Stimulated activated CD4-positive, alpha-beta T cell treated with anti-CD3 and anti-CD28 coated beads, Interleukin-1b, Interleukin-23, amount 100 ng/mL, for 1 hour (primary cell): ENCODE measurements at places on chromosomes 1 and 21.

DNA sequence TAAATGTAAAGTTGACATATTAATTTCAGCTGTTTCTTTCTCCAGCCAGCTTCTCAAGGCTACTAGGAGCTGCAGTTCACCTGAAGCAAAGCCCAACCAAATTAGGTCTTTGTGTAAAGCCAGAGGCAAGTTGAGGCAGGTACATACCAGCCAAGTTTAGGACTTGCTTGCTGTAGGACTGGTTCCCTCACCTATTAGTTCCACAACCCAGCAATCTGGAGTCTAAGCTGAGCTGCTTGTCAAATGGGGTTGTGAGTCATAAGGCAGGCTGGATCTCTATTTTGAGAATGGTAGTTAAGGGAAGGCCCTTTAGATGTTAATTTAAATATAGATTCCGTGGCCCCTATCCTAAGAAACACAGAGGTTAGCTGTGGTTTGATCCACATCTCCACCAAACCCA lies 7.6 kb upstream of the FLG2 start:
- DNase-seq = no peak

GRCh38 chr1:186102107-186102506 lies 272.9 kb downstream of the TPR start:
- no peak for DNase-seq

DNA sequence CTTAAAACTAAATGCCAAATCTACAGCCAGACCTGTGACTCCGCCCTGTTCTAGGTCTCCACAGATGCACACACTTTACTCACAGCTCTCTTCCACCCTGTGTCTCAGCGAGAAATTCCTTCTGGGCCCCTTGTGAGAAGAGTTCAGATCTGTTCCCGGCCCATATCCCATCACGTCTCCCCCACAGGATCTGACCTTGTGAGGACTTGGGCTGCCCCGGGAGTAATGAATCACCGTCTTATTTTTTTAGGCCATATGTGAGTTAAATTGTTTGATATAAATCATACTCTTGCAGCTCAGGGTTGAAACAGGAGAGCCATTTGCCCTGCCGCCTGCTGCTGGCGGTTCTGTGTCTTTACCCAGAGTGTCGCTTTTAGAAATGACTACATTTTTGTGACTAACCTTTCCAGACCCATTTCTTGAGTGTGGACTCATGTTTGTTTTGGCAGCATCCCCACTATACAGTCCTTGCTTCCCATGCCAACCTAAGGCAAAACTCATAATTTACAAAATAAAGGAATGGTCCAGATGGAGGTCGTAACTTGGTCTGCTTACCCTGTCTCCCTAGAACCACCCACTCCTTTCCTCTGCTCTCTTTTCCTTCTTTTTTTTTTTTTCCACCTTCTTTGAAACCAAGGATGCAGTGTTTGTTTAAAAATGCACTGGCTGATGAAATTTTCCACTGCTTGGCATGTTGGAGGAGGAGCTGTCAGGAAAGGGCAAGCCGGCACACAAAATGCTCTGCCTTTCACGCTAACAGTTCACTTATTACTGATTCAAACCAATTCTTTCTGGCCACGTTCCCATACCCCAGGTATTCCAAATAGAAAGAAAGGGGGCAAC lies 98.0 kb upstream of the C1orf105 start:
- no peak for DNase-seq

- DNase-seq = no peak
Measured at GRCh38 chr1:55217226-55217986, 2.2 kb upstream of the USP24 start.

DNA sequence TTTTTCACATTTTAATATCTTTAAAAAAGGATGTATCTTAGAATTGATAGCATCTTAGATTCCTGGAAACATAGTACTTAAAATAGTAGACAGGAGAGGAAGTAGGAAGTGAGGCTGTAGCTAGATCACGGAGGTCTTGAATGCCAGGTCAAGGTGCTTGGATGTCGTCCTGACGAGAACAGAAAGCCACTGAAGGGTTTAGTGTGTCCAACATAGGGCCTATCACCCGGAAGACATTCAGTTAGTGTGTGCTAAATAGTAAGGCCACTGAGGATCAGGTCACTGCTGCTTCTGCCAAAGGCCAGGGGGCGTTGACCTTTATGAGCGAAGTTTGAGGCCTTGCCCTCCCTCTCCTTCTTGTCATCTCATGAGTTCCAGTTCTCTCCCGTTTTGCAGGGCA lies 35.7 kb downstream of the RAB3B start:
- no peak for DNase-seq

DNA sequence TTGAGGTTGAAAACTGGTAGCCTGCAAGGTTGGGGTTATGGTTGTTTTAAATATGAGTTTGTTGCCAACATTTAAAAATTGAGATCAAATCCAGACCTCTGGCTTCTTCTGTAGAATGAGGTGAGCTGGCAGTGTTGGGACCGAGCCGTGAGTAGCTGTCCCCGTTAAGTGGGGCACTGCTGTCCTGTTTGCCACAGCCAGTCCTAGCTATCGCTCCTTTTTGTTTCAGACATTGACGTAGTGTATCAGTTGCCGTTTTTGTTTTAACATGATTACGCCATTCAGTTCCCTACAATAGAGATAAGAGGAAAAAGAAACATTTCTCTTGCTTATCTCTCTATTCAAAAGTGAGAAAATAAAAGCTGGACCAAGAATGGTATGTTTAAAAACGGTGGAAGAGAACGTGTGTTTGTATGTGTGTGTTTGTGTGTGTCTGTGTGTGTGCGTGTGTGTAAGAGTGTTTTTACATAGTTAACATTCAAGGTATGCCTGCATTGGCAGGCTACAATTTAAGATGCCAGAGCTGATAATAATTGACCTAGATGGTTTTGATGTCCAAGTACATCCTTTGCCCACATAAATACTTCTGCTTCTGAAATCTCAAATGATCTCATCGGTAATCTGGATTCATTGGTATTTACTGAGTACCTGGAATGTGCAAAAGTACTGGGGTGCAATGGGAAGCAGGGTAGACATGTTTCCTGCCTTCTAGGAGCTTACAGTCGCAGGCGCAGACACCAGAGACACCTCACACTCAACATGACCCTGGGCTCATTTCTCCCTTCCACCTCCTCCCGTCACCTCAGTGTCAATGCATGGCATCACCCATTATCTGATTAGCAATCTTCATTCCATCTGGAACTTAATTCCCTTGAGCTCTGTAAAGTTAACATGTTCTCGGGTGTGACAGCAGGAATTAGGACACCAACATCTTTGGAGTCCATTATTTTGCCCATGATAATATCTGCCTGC lies 65.8 kb downstream of the HUNK start:
- DNase-seq = no peak

- DNase-seq = no peak
Measured at GRCh38 chr1:187787736-187788135, 959.0 kb downstream of the PLA2G4A start.

DNA sequence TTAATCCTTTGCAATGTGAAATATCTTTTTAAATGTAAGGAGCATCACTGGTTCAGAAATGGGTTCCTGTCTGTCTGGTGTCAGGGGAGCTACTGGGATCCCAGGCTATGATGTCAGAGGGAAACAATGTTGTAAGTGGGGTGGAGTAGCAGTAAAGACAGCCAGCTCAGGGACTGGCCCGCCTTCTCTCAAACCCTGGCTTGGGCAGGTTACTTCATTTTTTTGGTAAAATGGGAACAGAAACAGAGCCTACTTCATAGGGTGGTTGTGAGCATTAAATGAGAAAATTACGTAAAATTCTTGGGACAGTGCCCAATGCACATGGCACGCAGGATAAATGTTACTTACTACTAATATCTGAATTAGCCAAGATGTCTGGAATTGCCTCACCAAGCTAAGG lies 30.7 kb upstream of the IL20 start:
- no peak for DNase-seq

DNA sequence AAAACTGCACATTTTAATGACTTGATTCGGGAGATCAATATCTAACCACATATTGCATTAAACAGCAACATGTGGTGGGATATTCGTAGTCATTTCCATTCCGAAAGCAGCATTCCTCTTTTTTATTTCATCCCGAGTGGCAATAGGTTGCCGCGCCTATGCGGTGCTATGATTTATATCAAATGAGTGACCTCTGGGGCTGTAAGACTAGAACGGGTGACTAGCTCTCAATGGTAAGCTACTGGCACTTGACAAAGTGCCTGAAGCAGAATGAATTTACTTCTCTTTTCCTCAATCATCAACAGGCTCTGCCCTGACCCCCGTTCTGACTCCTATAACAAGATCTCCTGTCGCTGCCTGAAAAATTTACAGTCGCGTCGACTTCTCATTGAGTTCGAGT lies 162.3 kb downstream of the ZNF281 start:
- DNase-seq = no peak

DNA sequence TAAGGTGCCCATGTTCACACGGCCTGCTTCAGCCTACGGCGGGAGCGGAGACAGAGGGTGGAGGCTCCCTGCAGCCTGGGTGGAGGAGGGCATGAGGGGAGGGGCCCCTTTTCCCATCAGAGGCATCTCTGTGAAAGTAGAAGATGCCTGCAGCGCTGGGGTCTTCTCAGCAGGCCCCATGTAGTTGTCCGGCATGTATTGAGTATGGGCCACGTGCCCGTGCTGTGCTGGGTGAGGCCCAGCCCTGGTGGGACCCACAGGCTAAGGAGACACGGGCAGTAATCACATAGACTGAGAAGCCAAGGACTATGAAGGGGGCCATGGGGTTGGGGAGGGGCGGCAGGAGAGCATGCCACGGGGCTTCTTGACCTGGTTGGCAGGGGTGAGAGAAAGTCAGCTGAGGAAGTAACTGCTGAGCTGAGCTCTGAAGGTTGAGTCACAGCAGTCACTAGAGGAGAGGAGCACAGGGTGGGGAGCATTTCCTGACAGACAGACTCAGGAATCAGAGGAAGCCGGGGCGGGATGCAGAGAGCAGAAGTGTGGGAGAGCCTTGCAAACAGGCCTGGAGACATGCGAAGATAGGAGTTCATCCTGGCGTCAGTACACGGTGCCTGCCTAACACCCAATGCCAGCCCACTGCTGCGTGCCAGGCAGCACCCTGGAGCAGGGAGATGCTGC lies 21.6 kb downstream of the PSEN2 start:
- DNase-seq = no peak

GRCh38 chr1:93839307-93839706 lies 39.7 kb downstream of the DNTTIP2 start:
- no peak for DNase-seq
